ENCODE measurements at places on chromosomes 1 and 21.

DNA sequence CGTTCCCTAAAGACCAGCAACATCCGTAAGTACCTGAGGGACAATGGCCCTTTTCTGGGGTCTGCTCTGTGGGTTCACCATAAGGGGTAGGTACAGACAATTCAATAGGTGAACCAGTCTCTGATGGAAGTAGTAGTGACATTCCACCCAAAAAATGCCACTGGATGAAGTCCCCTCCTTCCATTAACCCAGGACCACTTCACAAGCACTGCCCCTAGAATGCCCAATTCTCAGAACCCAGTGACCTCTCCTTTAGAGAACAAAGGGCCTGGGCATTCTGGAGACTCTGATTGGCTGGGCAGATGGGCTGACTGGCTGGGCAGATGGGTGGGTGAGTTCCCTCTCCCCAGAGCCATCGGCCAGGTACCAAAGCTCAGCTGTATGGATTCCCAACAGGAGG, at the start of gene TEX38:
TSS of gene TEX38 (plus strand) at position 301 of the 400 bp plus-strand sequence. CDS start at position 382, 81 bp downstream.
- no peak for DNase-seq

DNA sequence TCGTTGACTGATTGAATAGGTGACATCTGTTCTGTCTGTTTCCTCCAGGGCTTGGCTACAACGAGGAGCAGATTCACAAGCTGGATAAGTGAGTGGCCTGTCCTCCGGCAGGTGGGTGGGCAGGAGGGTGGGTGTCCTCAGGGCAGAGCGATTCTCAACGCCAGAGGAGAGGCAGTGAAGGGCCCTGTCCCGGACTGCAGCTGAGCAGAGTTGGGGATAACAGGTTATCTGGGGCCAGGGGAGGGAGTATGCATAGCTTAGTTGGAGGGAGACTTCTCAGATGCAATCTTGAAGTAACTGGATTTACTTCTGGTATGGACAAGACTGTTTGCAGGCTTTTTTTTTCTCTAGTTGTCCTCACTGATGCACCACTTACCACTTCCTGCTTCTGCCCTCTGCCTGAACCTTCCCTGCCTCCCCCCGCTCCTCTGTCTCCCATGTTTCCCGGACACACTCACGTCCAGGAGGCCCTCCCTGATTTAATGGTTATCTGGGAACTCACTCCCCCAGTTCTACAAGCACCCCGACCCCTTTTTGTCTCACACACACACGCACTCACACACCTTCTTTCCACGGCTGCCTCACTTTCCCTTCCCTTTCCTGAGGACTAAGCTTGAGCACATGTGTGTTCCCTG, 16.4 kb upstream of the RASSF5 start:
- DNase-seq, result no peak

DNA sequence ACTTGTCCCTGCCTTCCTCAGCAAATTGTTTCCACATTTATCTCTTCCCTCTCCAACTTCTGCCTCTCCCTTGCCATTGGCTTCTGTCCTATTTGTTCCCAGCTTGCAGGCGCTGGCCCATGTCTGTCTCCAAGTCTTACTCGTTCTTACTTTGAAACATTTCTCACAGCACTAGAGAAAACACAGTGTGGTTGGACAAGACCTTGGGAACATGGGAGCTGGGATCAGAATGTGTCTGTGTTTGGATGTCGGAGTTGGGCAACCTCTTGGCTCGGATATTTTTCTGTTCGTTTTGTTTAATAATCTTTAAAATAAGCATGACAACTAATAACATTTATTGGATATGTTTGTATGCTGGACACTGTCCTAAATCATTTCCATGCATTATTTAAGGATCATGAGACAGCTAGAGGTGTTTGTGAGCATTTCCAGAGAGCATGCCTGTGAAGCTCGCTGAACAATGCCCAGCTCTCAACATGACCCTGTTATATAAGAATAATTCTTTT, 5.9 kb upstream of the BRWD1 start:
- DNase-seq, result peak; percentile 18

- no peak for DNase-seq
These were observed 63.3 kb upstream of the ATP2B4 start for GRCh38 chr1:203563291-203563690.

DNA sequence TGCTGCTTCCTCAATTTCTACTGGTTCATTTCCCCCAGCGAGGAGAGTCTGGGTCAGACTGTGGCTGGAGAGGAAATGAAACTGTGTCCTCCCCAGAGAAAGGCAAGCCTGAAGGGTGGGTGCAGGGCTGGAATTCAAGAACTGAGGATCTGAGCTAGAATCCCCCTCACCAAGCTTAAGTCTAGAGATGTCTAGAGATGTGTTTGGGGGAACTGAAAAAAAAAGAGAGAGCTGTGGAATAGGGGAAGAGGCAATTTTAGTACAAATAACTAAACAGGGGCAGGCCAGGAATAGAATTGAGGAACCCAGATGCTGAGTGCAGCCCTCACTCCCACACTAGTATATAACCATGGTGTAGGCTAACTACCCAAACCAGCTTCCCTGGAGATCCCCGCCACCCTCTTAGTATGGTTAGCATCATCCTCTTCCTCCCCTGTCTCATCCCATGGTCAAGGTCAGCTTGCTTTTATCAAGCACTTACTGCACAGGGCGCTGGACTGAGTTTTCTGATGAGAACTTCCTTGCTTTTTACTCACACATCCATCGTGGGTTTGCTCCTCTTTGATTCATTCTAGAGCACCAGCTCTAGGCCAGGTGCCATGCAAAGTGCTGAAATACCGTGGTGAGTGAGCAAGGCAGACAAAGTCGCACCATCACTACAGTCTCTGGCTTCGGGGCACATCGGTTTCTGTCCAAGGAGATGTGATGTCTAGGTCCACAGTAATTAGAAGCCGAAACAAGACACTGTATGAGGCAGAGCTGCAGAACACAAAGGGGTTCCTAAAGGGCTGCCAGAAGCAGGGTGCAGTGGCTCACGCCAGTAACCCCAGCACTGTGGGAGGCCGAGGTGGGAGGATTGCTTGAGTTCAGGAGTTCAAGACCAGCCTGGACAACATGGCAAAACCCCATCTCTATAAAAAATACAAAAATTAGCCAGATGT, 112.9 kb upstream of the IPO9 start:
- peak; percentile 74 for DNase-seq

DNA sequence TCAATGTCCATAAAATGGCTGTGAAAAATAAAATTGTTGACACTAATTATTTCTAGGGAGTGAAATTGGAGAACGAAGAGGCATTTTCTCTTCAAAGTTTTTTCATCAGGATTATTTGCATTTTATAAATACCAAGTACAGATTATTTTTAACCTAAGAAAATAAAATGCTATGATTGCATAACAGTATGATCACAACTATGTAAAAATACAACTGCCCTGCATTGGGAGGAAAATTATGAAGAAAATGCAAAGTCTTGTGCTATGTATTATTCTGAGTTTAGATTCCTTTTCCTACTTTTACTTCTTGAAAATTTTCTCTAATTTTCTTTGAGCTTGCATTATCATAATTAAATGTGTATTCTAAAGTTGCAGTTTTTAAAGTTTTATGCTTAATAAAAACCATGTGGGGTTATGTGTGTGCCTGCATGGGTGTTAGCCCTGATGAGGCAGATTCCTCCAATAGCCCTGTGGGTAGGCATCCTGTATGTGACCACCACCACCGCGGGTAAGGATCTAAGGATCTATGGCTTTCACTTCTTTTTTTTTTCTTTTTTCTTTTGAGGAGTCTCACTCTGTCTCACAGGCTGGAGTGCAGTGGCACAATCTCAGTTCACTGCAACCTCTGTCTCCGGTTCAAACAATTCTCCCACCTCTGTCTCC, 24.7 kb downstream of the STX6 start:
- no peak for DNase-seq

DNA sequence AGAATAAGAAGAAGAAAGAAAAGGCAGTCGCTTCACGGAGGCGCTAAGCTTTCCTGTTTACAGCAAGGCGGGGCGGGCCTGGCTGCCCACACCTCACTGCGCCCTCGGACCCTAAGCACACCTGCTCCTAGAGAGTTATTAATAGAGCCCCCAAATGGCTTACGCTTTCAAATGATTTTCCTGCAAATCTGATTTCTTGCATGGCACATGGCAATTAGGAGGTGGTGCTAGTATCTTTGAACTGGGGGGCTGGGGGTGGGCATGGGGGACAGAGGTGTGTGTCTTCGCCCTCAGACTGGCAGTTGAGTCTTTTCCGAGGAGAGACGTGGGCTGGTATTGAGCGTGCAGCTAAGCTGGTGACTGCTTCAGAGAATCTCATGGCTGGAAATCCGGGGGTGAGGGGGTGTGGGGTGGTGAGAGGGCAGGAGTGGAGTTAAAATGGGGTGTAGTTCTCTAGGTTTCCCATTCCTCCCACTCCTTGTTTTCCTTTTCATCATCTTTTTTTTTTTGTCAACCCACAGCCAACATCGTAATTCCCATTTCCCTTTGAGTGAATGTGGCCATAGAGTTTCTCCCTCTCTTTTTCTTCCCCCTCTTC, 1.3 kb downstream of the S1PR1 start:
- no peak for DNase-seq

DNA sequence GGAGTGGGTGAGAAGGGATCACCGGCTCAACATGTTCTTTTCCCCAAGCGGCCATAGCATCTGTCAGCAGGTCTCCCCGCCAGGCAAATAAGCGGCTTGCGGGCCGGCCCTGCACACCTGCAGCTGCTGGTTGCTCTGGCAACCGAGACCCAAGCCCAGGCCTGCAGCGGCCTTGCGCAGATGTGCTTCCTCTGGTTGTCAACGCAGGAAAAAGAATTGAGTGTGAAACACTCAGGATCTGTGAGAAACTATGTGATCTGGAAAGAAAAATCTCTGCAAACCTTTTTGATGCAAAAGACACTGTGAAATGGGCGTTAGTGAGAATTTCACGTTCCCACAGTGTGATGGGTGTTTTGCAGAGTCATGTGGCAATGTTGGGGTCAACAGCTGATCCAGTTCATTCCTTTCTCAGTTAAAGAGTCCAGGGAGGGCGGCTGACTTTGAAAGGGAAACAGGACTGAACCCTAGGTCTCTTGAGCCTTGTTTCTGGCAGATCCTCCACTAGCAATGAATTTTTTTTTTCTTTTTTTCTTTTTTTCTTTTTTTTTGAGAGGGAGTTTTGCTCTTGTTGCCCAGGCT, 28.4 kb downstream of the TOMM20 start:
- no peak for DNase-seq

GRCh38 chr21:27817074-27817473, 850.2 kb upstream of the ADAMTS5 start:
- no peak for DNase-seq

DNA sequence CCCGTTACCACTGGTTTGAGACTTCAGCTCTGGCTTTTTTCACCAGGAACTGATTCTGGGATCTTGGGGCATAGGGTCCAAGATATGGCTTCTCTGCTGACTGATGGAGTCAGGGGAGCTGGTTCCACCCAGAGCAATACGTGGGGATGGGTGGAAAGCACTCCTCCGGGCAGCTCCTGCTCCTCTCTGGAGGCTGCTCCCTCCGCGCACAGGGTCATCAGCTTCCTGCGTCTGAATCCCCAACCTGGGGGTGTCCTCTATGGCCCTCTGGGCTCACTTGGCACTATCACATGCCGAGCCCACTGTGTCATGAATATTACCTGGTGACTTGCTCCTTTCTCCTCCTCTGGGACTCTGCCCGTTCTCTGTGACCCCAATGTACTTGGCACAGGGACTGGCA, 405.4 kb upstream of the VAMP3 start:
- DNase-seq, result no peak

DNA sequence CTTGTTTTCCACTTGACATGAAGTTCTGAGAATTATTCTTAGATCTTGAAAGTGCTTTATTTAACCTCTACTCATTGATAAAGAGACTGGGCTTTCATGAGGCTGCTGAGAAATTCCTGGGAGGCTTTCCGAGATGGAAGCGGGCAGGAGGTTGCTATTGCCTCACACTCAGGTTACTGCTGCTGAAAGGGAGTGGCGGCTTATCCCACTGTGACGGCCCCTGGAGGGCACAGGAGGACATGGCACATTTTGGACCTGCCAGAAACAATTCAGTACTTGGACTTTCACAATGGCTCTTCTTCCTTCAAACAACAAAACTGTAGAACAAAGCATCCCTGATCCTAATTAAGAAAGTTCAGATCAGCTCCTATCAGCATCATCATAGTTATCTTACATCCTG, 16.2 kb upstream of the MARK1 start:
- DNase-seq, result no peak

GRCh38 chr1:88708011-88708410, 23.9 kb downstream of the PKN2 start:
- no peak for DNase-seq

- DNase-seq, result no peak
These were observed 45.6 kb downstream of the GNPAT start for GRCh38 chr1:231286603-231287002.

DNA sequence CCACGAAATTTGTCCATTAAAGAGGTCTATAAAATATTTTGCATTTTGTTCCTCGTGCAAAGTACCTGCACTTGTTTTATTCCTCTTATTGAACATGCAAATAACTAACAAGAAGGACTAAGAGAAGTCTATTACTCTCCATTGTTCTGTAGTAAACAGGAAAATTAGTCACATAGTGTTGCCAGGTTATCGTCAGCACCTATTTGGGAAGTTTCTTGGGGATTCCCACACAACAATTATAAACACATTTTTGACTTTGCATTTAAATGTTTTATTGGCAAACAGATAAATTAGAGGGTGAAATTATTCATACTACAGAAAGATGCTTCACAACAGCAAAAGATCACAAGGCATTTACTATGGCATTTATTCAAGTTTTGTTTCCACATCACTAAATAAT, 174.5 kb downstream of the ZC3H11B start:
- no peak for DNase-seq

GRCh38 chr1:216576234-216576937, 146.8 kb downstream of the ESRRG start:
- DNase-seq, result no peak

DNA sequence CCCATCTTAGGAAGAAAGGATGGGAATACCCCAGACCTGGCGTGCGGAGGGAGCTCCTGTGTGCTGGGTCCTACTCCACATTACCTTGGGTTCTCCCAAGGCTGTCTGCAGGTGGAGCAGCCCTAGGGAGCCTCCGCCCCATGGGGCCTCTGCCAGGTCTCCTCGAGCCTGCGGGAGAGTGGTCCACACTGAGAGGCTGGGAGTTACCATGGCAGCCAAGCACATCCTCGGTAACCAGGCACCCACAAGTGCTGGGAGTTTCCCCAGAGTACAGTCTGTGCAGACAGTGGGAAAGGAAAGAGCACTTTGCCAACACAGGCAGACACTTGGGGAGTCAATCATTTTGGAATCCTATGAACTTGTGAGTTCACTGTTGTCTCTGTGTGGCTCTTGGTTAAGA, 249.4 kb downstream of the DYRK1A start:
- peak; percentile 23 for DNase-seq

GRCh38 chr1:108813326-108813725, 43.6 kb downstream of the AKNAD1 start:
- no peak for DNase-seq

DNA sequence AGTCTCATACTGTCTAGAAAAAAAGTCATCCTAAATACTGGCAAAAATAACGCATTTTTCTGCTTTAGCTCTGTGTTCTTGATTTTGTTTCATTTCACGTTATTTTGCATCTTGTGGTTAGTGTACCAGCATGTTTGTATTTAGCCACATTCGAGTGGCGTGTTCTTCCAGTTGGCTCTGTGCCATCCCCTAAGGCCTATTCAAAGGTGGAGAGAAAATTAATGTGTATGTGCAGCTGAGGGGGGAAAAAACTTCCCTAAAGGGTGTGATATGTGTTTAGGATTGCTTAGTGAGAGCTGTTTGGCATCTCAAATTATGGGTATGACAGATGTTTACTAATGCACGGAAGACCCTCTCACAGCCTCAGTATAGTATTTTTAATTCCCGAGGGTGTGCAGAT, 12.1 kb downstream of the DNAJC16 start:
- no peak for DNase-seq
